ENCODE measurements at places on chromosomes 16 and 17.

DNA sequence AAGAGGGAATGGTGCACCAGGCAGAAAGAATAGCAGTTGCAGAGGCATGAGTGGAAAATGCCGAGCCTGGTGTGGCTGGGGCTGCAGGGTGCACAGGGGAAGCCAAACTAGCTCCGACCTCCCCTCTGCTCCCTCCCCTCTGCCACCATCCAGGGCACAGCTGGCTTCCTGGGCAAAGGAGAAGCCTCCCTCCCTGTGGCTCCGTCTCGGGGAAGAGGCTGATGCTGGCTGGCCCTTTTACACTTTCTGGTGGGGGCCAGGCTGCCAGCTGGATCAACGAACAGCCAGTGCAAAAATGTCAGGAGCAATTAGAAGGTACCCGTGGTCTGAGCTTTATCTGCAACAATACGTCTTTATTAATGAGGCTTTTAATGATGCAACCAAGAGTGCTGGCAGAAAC is 37.1 kb upstream of the KCNJ12 start:
- DNase-seq: no peak

- no peak for DNase-seq
Measured at GRCh38 chr17:596763-597644, 117.6 kb downstream of the VPS53 start.

DNA sequence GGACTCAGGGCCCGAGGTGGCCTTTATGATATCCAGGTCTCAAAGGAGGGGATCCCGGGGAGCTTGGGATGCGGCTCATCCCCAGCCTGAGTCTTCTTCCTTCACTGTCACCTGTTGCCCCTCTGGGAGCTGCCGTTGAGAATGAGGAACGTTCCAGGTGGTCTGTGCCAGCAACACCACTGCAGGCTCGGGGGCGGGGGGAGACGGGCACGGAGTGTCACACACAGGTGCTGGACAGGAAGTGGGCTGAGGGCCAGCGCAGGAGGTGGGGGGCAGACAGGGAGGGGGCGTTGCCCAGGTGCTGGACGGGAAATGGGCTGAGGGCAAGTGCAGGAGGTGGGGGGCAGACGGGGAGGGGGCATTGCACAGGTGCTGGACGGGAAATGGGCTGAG is 28.2 kb downstream of the METRNL start:
- DNase-seq: no peak

DNA sequence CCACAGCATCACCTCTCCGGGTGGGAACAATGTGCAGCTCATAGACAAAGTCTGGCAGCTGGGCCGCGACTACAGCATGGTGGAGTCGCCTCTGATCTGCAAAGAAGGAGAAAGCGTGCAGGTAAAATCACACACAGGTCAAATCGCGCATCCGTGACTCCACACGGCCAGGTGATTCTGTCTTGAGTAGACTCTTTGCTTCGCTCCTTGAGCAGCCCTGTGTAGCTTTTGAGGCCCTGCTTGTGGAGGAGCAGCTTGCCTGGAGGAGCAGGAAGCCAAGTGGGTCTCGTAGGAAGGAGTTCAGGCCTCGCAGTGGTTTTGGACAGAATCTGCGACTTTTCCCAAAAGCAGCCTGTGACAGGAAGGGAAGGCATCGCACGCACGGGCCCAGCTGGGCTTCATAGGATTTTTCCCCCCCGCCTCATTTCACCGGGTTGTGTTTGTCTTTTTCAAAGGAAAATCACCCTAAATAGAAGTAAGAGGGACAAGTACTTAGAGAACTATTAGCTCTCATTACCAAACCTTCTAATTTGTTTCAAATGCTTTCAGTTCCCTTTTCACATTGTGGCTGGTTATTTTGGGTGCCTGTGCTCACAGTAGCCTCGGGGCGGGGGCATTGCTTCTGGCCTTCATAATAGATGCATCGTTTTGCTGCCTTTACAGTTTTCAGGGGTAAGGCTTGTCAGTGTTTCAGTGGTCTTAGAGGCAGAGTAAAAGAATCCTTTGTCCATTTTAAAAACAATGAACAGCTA is 71.5 kb downstream of the SEC14L1 start:
- no peak for DNase-seq

- peak; percentile 27 for DNase-seq
Measured at GRCh38 chr17:47850692-47851573, at the start of gene SP6. SP6 (minus strand) TSS chr17:47851163; CDS start chr17:47848429, 2,734 bp downstream.

DNA sequence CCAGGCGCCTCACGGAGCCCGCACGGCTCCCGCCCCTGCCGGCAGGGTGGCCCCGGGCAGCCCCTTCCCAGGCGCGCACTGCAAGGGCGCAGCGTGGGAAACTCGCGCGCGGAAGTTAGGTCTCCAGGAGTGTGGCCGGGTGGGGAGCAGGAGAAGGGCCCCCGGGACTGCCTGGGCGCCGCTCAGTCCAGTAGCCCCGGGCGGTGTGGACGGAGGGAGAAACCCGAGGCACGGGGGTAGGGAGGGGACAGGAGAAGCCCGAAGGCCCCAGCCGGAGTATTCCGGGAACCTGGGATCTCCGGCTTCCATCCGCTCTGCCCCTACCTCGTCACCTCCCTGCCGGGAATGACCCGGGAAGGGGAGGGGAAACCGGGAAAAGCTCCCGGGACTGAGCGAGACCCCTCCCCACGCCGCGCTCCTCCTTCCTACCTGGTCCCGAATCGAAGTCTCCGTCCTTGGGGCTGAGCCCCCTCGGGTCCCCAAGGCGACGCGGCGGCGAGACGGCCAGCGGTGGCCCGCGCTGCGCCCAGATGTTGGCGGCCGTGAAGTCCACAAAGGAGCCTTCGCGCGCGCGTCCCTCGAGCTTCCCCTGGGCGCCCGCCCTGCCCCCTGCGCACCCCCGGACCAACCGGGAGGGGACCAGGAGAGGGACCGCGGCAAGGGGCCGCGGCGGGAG is 418 bp downstream of the SOCS3 start:
- DNase-seq: no peak

- no peak for DNase-seq
Measured at GRCh38 chr16:2790631-2791030, 3.3 kb upstream of the PRSS33 start.

All from stimulated activated naive CD4-positive, alpha-beta T cell (primary cell).